ENCODE measurements at places on chromosomes 6 and 20.

GRCh38 chr20:59571551-59572314 lies 32.6 kb upstream of the PHACTR3 start:
- DNase-seq: peak; percentile 8

DNA sequence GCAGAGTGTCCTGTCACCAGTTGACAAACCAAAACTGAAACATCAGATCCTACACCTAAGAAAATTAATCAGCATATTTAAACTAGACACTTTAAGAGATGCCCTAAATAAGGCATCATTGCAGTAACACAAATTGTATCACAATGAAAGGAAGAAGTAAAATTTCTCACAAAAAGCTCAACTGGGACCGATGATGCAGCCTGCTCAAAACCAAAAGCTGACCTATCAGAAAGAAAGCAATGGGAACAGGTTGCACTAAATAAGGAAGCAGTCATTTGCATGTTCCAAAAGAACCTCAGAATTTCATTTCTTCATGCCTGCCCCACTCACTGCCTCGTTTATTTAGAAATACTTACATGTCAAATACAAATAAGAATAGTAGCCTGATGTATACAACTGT lies 12.1 kb downstream of the HIVEP2 start:
- DNase-seq: no peak

DNA sequence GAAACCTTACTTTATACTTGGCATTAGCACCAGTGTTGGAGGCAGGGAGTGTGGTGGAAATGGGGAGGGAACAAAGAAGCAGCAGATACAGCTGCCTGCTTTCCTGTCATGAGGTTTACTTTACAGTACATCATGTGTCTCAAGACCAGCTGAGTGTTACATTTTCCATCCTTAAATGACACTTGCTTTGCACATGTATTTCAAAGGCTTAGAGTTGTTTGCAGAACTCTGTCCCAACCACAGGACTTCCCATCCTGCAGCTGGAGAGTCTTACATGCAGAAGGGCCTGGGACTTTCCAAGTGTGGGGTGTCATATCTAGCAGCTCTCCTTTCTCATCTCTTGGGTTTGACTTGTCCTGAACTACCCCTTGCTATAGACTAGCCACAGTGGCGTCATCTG lies 395.9 kb downstream of the DHX35 start:
- no peak for DNase-seq

GRCh38 chr20:60052322-60052721 lies 94.1 kb downstream of the CDH26 start:
- no peak for DNase-seq

DNA sequence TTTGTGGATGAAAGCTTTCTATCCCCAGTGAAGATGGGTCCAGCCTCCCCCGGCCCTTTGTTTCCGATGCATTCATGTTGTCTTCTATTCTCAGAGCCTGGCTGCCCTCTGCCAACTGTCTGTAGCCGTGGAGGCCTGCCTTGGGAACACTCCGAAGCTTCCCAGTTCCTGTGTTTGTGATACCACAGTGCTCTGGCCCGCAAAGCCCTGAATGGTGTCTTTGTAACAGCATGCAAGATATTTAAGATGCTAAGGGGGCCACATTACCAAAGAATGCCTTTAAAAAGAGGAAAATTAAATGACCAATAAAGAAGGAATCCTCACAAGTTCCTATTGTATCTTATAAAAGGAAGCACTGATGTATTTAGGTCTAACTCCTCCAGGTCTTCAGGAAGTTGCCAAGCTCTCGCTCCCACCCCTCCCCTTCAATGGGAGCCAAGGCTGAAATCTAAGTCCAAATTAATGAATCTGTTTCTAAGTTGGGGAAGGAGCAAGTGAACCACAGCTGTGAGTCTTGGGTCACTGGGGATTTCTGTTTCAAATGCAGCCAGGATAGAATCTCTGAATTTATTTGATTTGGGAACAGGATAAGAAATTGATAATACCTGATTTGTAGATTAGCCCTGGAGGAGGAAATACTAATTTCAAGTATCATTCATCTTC lies 596.1 kb downstream of the QKI start:
- DNase-seq: no peak

GRCh38 chr6:14423955-14424354 lies 306.4 kb downstream of the CD83 start:
- no peak for DNase-seq

GRCh38 chr20:48752963-48753362 lies 74.8 kb downstream of the PREX1 start:
- no peak for DNase-seq

- DNase-seq: no peak
Observed at GRCh38 chr6:41443616-41444525, 102.3 kb upstream of the FOXP4 start.

DNA sequence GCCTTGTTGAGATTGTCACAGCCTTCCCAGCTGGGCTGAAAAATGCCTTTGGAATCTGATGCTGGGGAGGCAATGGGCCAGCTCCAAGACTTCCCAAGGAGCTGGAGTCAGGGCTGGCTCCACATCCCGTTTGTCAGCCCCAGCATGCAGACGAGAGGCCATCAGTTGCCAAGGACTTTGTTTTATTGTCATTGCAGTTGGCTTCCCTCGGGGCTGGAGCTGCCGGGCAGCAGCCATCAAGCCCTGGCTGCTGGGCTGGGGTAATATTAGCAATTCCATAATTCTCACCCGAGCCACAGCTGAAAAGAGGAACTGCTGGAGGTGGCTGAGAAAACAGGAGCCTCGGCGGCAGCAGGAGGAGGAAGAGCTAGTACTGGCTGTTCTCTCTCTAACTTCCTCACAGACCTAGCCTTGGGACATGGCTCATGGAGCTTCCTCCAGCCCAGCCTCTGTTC lies 182.5 kb downstream of the CDC5L start:
- no peak for DNase-seq

GRCh38 chr20:56731476-56731875 lies 102.4 kb downstream of the TFAP2C start:
- DNase-seq: no peak
